GOT3 (cell line): ENCODE measurements at places on chromosomes 13 and 19.

DNA sequence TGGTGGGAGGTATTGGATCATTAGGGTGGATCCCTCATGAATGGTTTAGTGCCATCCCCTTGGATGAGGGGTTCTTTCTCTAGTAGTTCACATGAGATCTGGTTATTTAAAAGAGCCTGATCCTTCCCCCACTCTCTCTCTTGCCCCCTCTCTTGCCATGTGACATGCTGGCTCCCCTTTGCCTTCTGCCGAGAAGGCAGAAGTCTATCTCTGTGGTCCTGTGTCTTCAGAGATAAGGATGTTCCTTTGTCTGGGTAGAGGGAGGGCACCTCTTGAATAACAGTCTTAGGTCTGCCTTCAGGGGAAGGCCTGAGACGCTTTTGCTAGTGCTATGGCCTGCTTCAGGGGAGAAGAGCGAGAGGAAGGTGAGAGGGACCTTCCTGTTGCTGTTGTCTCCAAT, 2.0 kb upstream of the ZDHHC20 start:
- no peak for DNase-seq

- no peak for DNase-seq
Observed at GRCh38 chr13:19067767-19068166, 113.9 kb downstream of the TUBA3C start.

DNA sequence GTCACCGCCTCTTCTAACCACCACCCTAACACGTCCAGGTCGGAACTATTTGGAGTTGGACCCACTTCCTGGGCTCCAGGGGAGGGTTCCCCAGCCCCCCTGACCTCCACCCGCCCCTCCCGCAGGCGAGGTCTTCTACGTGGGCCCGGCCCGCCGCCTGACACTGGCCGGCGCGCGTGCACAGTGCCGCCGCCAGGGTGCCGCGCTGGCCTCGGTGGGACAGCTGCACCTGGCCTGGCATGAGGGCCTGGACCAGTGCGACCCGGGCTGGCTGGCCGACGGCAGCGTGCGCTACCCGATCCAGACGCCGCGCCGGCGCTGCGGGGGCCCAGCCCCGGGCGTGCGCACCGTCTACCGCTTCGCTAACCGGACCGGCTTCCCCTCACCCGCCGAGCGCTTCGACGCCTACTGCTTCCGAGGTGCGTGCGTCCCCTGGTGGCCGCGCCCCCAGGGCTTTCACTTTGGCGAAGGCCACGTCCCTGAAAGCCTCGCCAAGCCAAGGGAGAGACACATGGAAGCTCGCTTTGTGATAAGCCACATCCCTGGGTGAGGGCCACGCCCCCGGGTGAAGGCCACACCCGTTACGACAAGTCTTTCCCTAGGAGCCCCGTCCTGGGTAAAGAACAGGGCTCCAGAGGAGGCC, 13.2 kb downstream of the NCAN start:
- DNase-seq: peak; percentile 14

- DNase-seq: no peak
Observed at GRCh38 chr19:47351548-47351947, 2.4 kb downstream of the DHX34 start.

DNA sequence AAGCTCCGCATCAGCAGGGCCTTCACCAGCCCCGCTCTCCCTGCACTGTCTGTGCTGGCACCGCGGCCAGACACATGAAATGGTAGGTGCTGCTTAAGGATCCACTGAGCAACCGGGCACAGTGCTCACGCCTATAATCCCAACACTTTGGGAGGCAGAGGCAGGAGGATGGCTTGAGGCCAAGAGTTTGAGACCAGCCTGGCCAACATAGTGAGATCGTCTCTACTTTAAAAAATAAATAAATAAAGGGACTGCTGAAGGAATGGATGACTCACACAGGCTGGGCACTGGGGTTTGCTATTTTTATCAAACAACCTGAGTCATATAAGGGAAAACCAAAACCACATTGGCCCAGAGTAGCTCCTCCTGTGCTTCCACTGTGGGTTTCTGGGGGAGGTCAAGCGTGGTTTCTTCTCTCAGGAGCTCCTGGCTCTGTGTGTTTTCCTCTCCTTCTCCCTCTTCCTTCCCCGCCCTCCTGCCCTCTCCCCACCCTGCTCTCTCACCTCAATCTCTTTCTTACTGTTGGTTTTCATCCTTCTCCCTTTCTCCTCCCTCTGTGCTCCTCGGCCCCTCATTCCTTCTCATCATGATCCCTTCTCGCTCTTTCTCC, 21.3 kb downstream of the VRK3 start:
- peak; percentile 23 for DNase-seq

DNA sequence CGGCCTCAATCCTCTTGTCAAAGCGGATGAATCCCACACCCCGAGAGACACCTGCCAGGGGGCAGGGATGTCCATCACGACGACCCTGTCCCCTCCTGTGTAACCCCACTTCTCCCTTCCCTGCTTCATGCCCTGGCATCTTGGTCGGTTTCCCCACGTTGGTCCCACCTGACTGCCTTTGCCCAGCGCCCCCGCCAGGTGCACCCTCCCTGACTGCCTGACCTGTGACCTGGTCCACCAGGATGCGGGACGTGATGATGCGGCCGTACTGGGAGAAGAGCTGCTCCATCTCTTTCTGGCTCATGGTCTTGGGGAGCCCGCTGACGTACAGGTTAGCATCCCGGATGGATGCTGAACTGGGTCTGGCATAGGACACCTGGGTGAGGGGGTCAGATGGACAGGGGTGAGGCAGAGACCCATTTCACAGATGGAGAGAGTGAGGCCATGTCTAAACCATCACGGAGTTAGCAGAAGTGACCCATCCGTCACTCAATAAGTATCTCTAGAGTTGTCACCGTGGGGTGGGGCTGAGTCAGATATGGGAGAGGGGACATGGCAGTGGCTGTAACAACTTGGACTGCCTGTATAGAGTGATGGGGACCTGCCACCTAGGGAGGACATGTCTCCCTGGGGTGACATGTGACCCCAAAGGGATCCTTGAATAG, 22.5 kb downstream of the ELAVL3 start:
- no peak for DNase-seq

- DNase-seq: no peak
Observed at GRCh38 chr13:103188713-103189326, 122.6 kb upstream of the SLC10A2 start.

GRCh38 chr19:8323781-8324185, 2.5 kb downstream of the RPS28 start:
- no peak for DNase-seq

GRCh38 chr19:11154683-11155047, 917 bp downstream of the SPC24 start:
- no peak for DNase-seq

DNA sequence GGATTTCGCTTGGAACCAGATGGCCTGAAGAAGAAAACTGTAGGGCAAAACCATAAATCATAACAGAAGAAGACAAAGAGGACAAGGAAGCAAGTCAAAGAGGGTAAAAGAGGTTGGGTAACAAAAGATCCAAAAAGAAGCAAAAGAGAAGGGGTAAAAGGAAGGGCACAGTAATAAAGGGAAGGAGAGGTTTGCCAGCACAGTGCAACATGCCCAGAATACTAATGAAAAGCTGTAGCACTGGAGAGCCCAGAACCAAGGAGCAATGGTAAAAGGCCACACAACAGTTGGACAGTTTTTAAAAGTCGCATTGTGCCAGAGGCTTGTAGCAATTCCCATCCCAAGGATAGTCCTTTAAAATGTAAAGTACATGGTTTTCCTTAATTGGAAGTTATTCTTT, 506.6 kb downstream of the PCDH9 start:
- no peak for DNase-seq

DNA sequence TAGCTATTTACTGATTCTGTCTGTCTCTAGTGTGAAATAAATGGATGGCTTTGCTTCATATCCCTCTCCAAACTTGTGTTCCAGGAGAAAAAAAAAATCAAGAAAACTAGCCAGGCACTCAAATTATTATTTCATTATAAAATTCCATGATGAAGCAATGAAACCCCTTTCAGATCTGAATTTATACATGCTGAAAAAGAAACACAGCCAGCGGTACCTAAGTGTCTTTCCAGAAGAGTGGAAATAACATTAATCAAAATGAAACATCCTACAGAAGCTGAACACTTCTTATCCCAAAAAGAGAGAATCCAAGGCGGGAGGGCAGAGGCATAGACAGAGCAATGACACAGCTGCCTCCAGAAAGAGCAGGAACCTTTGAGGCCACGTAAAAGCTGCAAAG, 15.9 kb downstream of the ENOX1 start:
- DNase-seq: no peak

GRCh38 chr19:7844405-7844804, 14.4 kb downstream of the EVI5L start:
- DNase-seq: no peak

DNA sequence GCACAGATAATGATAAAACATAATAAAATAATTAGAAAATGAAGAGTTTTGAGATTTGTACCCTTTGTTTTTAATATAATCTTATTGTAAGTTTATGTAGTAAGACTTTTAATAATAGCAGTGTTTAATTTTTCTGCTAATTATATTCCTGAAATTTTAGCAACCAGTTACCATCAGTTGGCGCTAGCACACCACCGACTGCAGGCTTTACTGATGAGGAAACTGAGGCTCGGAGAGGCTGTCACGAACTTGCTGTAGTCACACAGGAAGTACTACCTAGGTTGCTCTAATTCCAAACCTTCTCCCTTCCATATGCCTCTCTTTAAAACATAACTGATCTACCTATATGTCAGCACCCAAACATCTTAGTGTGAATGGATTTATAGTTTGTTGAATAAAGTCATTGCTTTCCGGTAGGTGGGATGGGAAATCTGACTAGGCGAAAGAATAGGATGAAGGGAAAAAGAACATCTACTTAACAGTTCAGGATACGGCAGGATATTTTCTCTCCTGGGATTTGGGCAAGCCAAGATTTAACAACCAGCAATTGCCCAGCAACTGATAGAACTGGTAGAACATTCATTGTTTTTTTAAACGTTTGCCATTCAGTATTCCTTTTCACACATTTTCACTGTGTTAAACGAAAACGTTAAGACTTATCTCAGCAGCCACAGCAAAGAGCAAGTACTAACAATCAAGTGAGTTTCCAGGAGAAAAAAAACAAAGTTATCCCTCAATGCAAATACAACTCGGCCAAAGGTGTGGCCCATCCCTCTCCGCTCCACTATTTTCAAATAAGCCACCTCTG, 822 bp upstream of the RFXAP start:
- no peak for DNase-seq

GRCh38 chr19:18785179-18786124, 5.7 kb downstream of the COMP start:
- DNase-seq: no peak

GRCh38 chr13:107477772-107478379, 737.5 kb downstream of the LIG4 start:
- no peak for DNase-seq

DNA sequence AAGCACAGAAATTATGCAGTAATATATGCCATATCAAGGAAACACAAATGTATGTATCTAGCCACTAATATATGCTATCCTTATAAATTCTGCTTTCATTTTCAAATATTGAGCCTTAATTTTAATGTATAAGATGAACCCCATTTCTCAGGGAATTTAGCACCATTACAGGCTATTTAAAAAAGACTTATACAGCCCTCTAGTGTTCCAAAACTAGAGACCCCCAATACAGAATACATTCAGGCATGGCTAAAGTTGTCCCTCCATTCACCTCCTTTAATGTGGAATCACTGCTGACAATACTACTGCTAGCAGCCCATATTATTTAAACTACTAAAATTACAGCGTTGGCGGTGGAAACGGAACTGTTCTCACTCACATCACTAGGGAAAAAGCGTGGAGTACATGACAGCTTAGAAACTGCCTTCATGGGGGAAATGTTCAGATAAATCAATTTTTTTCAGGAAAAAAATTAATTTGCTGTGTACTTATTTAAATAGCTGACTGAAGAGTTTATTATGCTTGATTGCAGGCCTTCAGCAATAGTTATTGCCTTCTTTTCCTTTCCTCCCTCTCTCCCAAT, 541.0 kb downstream of the PCDH9 start:
- DNase-seq: no peak

DNA sequence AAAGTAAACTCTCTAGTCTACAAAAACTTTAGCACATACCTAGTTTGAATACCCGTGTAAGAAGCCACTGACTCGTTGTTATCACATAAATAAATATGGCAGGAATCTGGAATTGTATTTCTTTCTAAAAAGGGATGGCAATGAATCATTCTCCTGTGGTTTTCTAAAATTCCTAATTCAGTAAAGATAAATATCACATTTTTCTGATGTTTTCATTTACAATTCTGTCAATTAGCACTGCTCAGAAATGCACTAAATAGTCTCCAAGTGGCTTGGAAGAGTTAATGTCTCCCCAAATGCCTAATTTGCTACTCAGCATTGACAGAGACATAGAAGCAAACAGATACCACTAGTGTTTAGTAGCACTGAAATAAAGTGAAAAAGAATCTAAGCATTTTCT, 547.7 kb upstream of the SLITRK1 start:
- DNase-seq: no peak

DNA sequence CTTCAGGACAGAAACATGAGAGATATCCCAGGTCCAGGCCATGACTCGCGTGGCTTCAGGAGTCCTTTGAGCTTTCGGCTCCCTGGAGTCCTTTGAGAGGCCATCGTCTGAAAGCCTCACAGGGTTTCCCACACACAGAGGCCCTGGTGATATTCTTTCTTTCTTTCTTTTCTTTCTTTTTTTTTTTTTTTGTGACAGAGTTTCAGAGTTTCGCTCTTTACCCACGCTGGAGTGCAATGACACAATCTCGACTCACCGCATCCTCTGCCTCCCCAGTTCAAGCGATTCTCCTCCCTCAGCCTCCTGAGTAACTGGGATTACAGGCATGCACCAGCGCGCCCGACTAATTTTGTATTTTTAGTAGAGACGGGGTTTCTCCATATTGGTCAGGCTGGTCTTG, 5.5 kb downstream of the SIN3B start:
- DNase-seq: no peak

GRCh38 chr19:3441986-3442329, 38.4 kb downstream of the SMIM24 start:
- DNase-seq: no peak

DNA sequence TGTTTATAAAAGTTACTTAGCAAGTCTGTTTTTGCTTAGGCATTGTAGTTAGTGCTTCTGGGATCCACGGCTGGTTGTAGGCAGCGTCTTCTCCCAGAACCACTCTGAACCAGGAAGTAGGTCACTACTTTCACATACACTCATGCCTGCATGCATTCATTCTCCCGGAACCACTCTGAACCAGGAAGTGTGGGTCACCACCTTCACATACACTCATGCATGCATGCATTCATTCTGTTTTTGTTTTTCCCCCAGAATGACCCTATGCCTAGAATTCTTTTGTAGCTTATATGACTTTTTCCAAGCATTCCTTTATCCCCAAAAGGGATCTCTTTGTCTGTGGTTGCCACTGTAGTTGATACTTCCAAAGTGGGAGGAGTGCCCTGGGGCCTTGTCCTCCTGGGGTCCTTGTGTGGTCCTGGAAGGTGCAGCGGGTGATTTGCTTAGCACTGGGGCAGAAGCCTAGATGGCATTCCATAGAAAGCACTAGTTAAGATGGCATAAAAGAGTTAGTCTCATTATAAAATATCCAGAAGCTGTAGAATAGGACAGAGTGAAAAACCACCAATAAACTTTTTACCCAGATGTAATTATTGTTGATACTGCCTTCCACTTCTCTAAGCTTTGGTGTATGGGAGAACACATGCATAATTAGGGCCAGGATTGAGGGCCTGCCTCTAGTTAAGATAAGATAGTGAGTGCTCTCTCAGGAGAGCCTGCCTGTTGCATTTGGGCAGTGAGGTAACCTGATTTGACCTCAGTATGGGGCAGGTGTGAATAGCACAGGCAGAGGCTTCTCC, 68.6 kb upstream of the TEX29 start:
- no peak for DNase-seq
